ENCODE measurements at places on chromosomes 4 and X. TPM values are rescaled to one million over a fixed set of nuclear protein-coding genes. Genes with fewer than 3 reads are reported as not detected.
A peak's percentile ranks its signal among the peaks of the same experiment; 100 is the strongest.

GRCh38 chr4:3845744-3846429 lies 79.7 kb downstream of the ADRA2C start:
- H3K4me1 ChIP-seq: no peaks in the 10 kb centered on the region
- no peak for DNase-seq
- no peaks in the 10 kb centered on the region for H3K36me3 ChIP-seq

DNA sequence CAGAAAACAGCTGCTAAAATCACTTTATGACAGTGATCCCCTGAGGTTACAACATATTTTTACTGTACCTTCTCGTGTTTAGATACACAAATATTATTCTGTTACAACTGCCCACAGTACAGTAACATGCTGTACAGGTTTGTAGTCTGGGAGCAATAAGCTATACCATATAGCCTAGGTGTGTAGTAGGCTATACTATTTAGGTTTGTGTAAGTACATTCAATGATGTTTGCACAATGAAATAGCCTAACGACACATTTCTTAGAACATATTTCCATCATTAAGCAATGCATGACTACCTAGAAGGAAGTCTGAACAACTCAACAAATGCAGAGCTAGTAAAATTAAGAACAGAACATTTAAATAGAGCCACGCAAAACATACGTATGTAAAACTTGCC lies 112.7 kb downstream of the ZAR1 start:
- H3K36me3 ChIP-seq: no peaks in the 10 kb centered on the region
- H3K4me3 ChIP-seq: no peak overlapping the region
- no peaks in the 10 kb centered on the region for H3K27me3 ChIP-seq
- no peak for DNase-seq
- H3K4me1 ChIP-seq: no peaks in the 10 kb centered on the region

The DMD gene
- 4.4 TPM for total RNA-seq

GRCh38 chr4:80913381-80913780 lies 117.1 kb upstream of the BMP3 start:
- no peaks in the 10 kb centered on the region for H3K27me3 ChIP-seq
- no peaks in the 10 kb centered on the region for H3K36me3 ChIP-seq
- H3K4me1 ChIP-seq: no peaks in the 10 kb centered on the region
- no peak overlapping the region for H3K4me3 ChIP-seq
- peak; percentile 35 for DNase-seq

The ITIH6 gene
- not detected for total RNA-seq

The XG gene
- total RNA-seq: not detected

DNA sequence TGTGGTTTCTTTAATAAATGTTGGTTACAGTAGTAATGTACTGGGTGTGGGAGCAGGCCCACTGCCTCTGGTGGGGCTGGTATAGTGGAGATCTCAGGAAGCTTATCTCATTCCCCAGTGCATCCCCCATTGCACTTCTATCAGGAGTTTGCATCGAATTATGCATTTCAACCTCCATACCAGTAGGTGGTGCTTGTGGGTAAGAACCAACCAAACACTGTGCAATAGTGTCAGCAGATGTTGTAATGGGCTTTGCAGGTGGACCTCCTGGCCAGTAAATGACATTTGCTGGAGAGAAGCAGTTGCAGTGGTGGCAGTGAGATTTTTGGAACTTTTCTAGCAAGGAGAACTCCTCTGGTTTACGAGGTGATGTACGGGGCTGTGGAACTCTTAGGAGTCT lies 150.6 kb downstream of the POU3F4 start:
- DNase-seq: no peak
- no peak overlapping the region for H3K27ac ChIP-seq
- no peaks in the 10 kb centered on the region for H3K27me3 ChIP-seq
- H3K4me3 ChIP-seq: no peak overlapping the region

DNA sequence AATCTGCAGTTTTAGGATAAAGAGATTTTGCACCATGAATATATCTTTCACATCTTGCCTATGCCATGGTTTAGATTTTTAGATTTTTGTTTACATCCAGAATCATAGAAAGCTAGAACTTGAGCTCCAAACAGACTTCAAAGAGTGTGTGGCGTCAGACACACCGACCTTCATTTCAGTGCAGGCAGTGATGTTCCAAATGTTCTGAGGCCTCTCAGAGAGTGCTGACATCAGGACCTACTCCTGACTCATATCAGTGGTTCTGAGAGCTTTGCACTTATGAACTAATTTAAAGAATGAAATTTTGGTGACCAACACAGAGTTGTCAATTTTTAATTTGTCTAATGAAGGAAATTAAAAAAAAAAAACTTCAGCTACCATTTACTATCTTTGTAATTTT lies 18.3 kb downstream of the CXCR3 start:
- no peak overlapping the region for H3K27ac ChIP-seq
- no peak overlapping the region for H3K4me3 ChIP-seq
- no peaks in the 10 kb centered on the region for H3K4me1 ChIP-seq
- H3K36me3 ChIP-seq: no peaks in the 10 kb centered on the region

The MND1 gene
- total RNA-seq: 20.3 TPM

DNA sequence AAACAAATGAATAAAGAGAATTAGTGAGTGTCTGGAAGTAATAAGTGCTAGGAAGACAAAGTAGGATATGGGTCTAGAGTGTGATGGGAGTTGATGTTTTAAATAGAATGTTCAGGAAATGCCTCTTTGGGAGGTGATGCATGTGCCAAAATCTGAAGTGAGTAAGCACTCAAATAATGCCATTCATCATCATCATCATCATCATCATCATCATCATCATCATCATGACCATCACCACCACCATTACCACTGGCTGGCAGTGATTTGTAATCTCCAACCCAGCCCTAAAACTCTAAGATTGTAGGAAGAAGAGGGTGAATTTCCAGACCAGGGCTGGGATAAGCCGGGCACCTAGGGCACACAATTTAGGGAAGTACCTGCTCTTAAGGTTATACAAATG lies 9.7 kb upstream of the SOX3 start:
- H3K27me3 ChIP-seq: no peaks in the 10 kb centered on the region
- DNase-seq: no peak
- H3K27ac ChIP-seq: no peak overlapping the region

DNA sequence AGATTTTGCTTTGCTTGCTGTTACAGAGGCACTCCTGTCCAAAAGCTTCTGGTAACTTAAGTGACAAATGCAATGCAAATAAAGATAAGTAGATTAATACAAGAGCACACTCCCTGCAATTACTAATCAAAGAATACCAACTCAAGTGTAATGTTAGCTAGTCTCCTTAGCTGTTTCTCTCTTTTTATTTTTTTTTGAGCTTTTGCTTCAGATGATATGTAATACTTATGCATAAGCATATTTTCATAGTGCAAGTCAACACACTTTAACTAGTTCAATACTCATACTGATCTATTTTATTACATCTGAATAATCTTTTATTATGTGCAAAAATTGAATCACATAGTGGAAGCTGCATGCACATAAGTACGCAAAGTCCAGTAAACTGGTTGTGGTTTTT lies 2.7 kb downstream of the SLC7A11 start:
- H3K4me3 ChIP-seq: peak overlapping the region; percentile 49
- DNase-seq: no peak
- no peaks in the 10 kb centered on the region for H3K4me1 ChIP-seq
- H3K27ac ChIP-seq: peak overlapping the region; percentile 29
- no peaks in the 10 kb centered on the region for H3K27me3 ChIP-seq

- no peak overlapping the region for H3K27ac ChIP-seq
- H3K4me1 ChIP-seq: no peaks in the 10 kb centered on the region
- no peak for DNase-seq
- no peaks in the 10 kb centered on the region for H3K27me3 ChIP-seq
- H3K36me3 ChIP-seq: no peaks in the 10 kb centered on the region
Measured at GRCh38 chr4:169315530-169316343, 45.0 kb upstream of the SH3RF1 start.

GRCh38 chrX:30538271-30538670 lies 39.3 kb downstream of the TASL start:
- no peak overlapping the region for H3K27ac ChIP-seq
- no peaks in the 10 kb centered on the region for H3K4me1 ChIP-seq
- no peaks in the 10 kb centered on the region for H3K36me3 ChIP-seq
- DNase-seq: no peak
- H3K4me3 ChIP-seq: no peak overlapping the region

GRCh38 chr4:15037923-15038541 lies 35.8 kb downstream of the CPEB2 start:
- H3K27me3 ChIP-seq: no peaks in the 10 kb centered on the region
- no peak overlapping the region for H3K27ac ChIP-seq
- H3K4me3 ChIP-seq: no peak overlapping the region
- H3K4me1 ChIP-seq: no peaks in the 10 kb centered on the region
- H3K36me3 ChIP-seq: peaks cover 1% of the 10 kb centered on the region
- no peak for DNase-seq

GRCh38 chr4:72974694-72975487 lies 94.6 kb downstream of the COX18 start:
- no peaks in the 10 kb centered on the region for H3K4me1 ChIP-seq
- H3K4me3 ChIP-seq: no peak overlapping the region
- no peak overlapping the region for H3K27ac ChIP-seq
- H3K36me3 ChIP-seq: no peaks in the 10 kb centered on the region
- no peak for DNase-seq

GRCh38 chr4:40812386-40812785 lies 62.6 kb downstream of the NSUN7 start:
- no peaks in the 10 kb centered on the region for H3K27me3 ChIP-seq
- DNase-seq: no peak
- no peaks in the 10 kb centered on the region for H3K36me3 ChIP-seq
- H3K4me1 ChIP-seq: no peaks in the 10 kb centered on the region
- no peak overlapping the region for H3K27ac ChIP-seq

The ARHGAP6 gene
- 1.4 TPM for total RNA-seq

- no peak overlapping the region for H3K27ac ChIP-seq
- no peak for DNase-seq
- no peaks in the 10 kb centered on the region for H3K4me1 ChIP-seq
- no peaks in the 10 kb centered on the region for H3K36me3 ChIP-seq
- peaks cover 1% of the 10 kb centered on the region for H3K27me3 ChIP-seq
Measured at GRCh38 chrX:119150163-119151050, 22.8 kb upstream of the KIAA1210 start.
